ENCODE measurements at places on chromosomes 5 and 9. TPM values are rescaled to one million over a fixed set of nuclear protein-coding genes. Genes with fewer than 3 reads are reported as not detected.

The FAF2 gene
- total RNA-seq = 41.0 TPM

The PCDHGC5 gene
- total RNA-seq = 1.1 TPM

The SCAI gene
- 10.4 TPM for total RNA-seq

The SPINK7 gene
- total RNA-seq = not detected

The PCDHGA12 gene
- total RNA-seq = 17.4 TPM
